ENCODE measurements at places on chromosomes 5 and 9.

GRCh38 chr5:963673-964531 lies 44.7 kb upstream of the NKD2 start:
- no peak for DNase-seq

- no peak for DNase-seq
Observed at GRCh38 chr9:104850786-104851545, 77.0 kb downstream of the ABCA1 start.

DNA sequence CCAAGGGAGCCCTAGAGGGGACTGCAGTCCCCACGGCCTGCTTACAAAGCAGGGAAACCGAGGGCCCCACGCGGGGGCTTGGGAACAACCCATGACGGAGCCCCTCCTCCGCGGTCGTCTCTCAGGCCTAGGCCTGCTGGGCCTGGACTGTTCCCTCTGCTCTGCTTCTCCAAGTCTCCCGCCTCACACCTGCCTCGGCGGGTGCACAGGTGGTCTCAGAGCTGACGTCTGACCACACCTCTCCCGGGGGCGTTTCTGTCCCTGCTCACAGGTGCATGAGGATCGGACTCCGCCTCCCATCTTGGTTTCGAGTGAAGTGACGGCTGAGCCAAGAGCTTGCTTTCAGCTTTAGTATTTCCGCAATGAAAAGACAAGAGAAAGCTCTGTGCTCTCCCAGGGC lies 72.1 kb downstream of the MRPL36 start:
- no peak for DNase-seq

- DNase-seq = no peak
Observed at GRCh38 chr5:151706906-151707305, 20.2 kb upstream of the SPARC start.

DNA sequence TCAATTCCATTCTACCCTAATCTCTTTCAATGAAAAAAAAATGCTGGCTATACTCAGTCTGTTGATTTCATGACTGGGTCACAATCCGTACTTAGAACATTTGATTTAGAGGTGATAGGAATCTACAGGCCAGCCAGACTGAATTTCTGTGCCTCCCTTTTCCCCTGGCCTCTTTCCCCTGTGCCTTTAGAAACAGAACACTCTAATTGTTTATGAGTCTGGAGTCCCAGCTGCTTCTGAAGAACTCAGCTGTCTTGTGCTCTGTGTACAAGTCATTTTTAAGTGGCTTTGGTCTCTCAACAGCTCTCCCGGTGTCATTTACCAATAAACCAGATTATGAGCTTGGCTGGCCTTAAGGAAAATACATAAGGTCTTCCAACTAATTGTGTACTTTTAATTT lies 94.1 kb upstream of the ITGA2 start:
- DNase-seq = no peak

DNA sequence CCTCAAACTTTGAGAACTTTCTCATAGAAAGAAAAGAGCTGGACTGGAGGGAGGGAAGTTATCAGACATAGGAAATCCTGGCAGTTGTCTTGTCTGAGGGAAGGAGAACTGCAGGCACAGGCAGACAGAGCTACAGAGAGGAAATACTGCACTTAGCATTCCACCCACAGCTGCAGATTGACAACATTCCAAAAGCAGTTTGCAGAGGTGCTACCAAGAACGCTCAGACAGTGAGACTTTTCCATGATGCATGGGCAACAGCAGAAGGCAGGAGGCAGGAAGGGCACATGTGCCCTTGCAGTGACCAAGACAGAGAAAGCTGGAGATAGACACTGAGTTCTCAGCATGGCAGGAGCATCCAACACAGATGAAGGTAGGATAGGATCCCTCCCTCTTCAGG lies 327.5 kb upstream of the ZNF462 start:
- DNase-seq = no peak

DNA sequence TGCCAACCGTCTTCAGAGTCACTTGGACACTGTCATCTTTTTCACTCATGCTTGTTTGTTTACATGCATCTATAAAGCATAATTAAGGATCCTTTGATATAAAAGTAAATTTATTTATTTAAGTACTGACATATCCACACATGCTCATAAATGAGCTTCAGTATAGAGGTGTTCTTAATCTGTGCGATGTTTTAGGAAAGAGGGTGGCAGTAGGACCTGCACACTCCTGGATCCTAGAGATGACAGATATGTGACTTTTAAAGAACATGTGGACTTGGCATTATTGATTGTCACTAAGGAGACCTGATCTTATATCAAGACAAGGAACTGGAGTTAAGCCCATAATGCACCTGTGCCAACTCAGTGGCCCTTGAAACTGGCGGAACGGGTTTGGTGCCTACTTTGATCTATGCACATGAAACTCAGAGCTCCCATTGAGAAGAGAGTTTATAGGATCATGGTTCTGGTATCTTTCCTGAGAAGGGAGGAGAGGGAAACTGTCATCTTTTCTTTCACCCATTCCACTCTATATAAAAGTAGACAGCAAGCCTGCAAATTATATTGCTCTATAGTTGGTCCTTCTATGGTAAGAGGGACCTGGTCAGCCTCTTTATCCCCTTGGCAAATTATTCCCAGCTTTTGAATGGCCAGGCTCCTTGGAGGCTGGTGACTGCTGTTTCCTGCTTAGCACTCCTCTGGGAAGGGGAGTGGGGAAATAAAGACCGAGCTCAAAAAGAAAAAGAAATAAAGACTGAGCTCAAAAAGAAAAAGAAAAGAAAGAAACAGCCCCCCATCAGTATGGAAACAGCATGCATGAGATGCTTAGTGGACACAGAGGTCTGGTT lies 57.8 kb upstream of the LIFR start:
- DNase-seq = no peak

- DNase-seq = no peak
Observed at GRCh38 chr5:40484495-40484894, 195.2 kb upstream of the PTGER4 start.

DNA sequence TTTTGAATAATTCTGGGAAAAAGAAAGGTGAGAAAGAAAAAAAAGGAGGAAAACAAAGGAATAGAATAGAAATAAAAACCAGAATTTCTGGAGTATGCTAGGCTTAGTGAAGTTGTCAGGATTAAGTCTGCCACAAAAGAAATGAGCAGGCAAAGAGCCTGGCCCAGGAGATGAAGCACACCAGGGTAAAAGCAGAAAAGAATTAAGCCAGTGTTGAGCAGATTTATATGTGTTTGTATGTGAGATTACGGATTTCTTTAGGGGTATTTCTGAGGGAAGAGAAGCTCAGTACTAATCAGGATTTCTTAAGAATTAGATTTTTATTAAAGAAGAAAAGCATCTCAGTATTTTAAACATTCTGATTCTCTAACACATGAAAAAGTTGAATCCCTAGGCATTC lies 74.5 kb downstream of the MRPS27 start:
- DNase-seq = no peak

- DNase-seq = no peak
Observed at GRCh38 chr5:39648848-39649227, 224.1 kb upstream of the DAB2 start.

GRCh38 chr5:88756953-88757352 lies 126.0 kb downstream of the MEF2C start:
- no peak for DNase-seq

DNA sequence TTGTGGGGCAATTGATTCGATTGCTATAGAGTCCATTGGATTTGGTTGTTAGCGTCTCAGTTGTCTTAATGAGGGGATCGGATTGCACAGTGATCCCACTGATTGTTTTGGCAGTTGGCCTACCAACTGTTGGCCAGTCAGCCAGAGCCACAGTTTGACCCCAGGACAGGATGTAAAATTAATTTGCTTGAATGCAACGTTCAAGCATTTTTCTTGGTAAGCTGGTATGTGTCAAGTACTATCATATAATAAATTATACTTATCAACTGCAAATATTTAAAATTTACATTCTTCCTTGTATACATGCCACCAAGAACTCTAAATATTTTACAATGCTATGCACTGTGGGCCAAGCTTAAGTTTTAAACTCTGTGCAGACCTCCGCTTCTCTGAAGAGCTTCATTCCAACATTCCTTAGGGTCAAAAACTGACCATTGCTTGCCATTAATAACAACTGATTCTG lies 80.4 kb upstream of the OSMR start:
- no peak for DNase-seq

GRCh38 chr5:137826067-137826466 lies 41.6 kb upstream of the MYOT start:
- DNase-seq = no peak

- no peak for DNase-seq
Observed at GRCh38 chr5:61200582-61201155, 38.4 kb upstream of the SMIM15 start.

DNA sequence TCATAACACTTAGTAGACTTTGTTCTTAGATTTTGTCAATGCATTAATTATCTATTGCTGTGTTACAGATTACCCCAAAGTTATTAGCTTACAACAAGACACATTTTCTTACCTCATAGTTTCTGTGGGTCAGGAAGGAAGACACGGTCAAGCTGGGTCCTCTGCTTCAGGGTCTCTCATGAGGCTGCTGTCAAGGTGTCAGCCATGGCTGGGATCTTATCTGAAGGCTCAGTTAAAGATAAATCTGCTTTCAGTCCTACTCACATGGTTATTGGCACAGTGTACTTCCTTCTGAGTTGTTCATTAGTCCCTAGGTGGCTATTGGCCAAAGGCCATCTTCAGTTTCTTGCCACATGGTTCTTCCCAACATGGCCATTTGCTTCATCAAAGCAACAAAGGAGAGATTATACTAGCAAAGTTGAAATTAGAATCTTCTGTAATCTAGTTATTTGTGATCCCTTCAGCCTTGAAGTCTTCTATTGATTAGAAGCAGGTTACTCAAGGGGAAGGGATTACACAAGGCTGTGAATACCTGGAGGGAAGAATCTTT lies 25.2 kb downstream of the TDRD7 start:
- DNase-seq = no peak

DNA sequence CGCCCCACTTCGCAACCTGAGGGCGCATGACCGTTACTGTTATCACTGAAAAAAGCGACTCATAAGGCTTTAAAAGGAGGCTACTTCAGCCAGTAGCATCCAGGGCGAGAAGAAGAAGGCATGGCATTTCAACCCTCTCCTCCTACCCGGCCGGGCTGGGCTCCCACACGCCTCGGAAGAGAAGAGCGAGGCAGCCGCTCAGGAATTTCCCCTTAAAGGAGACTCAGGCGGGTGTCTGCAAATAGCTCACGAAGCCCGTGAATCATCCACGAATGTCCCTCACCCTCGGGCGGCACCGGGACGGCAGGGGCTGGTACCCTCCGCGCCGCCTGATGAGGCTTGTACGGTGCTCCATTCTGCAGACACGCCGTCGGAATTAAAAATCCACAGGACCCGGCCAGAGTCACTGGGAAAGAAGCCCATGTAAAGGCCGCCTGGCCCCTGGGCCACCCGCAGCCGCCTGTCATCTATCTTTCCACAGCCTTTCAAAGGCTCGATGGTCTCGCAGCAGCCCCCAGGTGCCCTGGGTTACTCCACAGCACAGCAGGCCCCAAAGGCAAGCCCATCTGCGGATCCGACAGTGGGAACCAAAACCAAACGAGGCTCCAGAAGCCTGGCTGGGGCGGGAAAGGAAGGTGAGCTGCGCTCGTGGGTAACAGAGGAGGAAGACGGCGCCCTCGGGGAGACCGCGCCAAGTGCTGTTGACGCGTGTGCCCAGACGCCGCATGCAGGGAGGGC lies 11.8 kb downstream of the SLC12A7 start:
- DNase-seq = no peak

DNA sequence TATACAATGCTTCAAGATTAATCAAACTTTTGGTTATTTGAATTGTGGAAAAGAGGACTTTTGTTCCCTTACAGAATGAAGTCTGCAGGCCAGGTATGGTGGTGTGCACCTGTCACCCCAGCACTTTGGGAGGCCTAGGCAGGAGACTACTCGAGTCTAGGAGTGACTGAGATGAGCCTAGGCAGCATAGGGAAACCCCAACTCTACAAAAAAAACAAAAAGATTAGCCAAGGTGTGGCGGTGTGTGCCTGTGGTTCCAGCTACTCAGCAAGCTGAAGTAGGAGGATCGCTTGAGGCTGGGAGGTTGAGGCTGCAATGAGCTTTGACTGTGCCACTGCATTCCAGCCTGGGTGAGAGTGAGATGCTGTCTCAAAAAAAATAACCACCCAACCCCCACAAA lies 9.3 kb downstream of the CCNH start:
- no peak for DNase-seq

- no peak for DNase-seq
Observed at GRCh38 chr5:133483406-133484090, 128.8 kb downstream of the FSTL4 start.

- DNase-seq = no peak
Observed at GRCh38 chr9:95411054-95411892, 93.8 kb upstream of the FANCC start.

GRCh38 chr9:13330396-13331004 lies 51.0 kb upstream of the MPDZ start:
- DNase-seq = no peak

- no peak for DNase-seq
Observed at GRCh38 chr9:1707291-1707690, 307.9 kb upstream of the SMARCA2 start.

DNA sequence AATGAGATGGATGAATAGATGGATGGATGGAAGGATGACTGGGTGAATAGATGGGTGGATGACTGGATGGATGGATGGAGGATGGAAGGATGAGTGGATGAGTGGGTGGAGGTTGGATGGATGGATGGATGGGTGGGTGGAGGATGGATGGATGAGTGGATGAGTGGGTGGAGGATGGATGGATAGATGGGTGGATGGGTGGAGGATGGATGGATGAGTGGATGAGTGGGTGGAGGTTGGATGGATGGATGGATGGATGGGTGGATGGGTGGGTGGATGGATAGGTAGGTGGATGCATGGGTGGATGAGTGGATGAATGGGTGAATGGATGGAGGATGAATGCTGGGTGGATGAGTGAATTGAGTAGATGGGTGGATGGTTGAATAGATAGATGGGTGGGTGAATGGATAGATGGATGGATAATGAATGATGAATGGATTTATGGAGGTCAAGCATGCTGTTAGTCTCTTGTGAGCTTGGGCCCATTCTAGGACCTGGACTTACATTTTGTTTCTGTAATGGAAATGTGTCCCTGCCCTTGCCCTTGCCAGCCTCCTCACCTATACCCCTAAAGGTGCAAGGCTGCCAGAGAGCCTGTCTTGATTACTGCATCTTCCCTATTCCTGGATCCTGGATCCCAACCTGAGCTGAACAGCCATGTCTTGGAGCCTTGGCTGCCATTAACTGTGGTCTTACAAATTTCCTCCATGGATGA lies 159.7 kb upstream of the NFIL3 start:
- no peak for DNase-seq

DNA sequence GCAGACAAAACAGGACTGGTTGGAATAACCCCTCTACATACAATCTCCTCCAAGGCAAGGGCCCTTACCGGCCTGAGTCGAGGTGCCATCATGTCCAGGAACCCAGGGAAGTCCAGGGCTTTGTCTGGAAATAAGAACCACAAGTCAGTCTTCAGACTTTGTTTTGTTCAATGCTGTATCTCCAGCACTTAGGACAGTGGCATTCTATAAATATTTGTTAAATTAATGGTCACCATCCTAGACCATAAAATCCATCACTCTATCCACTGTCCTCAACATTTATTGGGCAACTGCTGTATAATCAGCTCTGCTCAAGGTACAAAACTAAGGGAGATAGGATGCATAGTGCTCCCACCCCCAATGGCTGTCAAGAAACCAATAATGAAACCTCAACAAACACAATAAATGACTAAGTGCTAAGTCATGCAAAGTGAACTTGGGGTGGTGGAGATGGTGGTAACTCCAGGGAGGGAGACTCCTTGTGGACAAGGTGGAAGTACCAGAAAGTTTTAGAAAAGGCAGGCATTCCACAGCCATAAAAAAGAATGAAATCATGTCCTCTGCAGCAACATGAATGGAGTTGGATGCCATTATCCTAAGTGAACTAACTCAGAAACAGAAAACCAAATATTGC lies 5.0 kb downstream of the RELL2 start:
- no peak for DNase-seq

- DNase-seq = no peak
Observed at GRCh38 chr9:133448487-133448972, 11.2 kb upstream of the CACFD1 start.
